ENCODE measurements at places on chromosomes 2 and 18.

GRCh38 chr2:97688062-97688827 is 18.7 kb downstream of the C2orf92 start:
- DNase-seq, result no peak

DNA sequence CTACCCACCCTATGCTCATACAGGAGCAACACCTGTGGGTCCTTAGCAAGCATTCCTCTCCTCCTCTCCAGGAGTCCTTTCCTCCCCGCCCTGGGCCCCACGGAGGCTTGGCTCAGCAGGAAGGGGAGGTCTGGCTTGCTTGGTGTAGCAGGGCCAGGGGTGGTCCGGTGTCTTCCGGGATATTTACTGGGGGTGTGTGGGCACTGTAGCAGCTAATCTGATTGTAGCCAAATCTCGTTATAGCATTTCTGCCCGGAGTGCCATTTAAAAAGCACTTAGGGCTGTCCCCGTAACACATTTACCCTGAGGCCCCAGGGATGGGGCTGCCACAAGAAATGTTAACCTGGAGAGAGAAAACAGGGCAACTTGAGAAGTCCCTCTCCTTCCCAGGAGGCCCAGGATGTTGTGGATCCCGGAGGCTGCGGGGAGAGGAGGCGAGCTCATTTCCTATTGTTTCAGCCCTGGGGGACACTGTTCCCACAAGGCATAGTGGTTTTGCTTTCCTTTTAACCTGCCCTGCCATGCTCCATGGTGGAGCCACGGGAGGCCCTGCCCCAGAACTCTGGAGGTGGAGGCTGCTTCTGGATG is 134.5 kb downstream of the CLIP4 start:
- DNase-seq, result no peak

DNA sequence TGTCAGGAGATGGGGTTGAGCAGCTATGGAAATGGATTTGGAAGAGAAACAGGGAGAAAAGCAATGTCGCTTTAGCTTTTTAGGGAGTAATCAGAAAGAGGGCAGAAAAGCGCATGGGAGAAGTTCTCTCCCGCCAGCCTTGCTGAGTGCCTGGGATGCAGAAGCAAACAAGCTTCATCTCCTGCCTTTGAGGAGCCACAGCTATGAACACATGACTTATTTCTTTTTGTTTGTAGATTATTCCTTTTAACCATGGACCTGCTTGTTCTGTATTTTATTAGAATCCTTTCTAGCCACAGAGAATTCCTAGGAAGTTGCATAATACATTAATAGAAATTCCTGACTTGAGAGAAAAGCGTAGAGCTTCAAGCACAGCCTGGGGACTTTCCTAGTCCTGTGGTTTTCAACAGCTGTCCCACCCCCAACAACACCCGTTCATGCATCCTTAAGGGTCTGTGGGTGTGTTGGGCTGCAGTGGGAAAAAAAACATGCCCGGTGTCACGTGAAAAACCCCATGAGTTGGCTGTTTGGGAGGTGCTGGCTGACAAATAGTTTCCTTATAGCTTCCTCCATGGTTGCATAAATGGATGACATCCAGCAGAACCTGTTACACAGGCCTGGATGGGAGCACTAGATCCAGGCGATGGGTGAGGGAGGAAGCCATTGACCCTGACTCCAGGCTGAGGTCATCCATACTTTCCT is 14.9 kb downstream of the SLC9A4 start:
- DNase-seq, result no peak

GRCh38 chr2:239227661-239228371 is 173.0 kb downstream of the HDAC4 start:
- DNase-seq, result no peak

- no peak for DNase-seq
Measured at GRCh38 chr18:74219056-74219455, 70.7 kb downstream of the TIMM21 start.

DNA sequence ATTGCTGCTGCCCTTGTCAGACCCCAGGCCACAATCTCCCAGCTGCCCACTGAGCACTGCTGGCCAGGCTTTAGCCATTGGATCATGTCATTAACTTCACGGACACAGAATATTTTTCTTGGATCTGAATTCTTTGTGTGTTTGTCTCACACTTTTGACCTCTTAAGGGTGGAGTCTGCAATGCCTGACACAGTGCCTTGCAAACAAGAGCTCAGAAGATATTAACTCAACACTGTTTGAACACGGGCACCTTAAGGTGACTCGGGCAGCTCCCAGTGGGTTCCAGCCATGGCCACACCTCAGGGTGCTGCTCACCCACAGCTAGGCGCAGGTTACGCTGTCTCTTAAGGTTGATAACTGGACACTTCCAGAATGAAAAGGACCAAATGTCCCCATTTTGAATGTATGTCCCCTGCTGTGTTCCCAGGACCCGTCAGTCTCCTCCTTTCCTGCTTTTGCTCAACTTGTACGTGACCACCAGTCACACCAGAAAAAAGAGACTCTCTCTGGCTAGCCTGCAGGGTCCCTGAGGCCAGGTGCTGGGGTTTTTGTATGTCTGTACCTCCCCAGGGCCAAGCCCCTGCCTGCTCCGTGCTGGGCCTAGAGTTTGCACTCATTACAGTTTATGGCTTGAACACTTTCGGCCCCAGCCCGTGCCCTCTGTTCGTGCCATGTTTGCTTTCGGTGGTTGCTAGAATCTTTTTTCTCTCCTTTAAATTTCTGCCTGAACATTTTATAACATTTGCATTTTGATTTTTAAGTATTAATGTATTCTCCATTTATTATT is 33.4 kb upstream of the TMEM131 start:
- no peak for DNase-seq

GRCh38 chr18:69088973-69089372 is 291.1 kb downstream of the CCDC102B start:
- DNase-seq, result no peak

GRCh38 chr2:27765621-27766286 is 5.8 kb upstream of the MRPL33 start:
- DNase-seq, result peak; percentile 57

DNA sequence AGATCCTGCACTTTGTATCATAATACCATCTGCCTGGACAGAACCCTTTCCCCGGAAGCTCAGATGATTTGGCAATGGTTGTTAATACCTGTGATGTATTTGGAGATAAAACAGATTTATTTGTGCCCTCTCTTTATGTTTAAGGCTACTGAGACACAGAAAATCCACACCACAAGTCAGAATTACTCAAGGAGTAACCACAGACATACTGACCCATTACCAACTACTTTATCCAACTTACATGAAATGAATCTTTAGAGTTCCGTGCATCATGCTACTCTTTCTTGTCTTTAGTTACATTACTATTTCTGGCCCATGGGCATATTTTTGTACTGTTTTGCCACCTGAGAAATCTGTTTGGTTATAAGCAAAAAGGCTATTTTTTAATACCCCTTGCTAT is 384.0 kb downstream of the STK39 start:
- no peak for DNase-seq

DNA sequence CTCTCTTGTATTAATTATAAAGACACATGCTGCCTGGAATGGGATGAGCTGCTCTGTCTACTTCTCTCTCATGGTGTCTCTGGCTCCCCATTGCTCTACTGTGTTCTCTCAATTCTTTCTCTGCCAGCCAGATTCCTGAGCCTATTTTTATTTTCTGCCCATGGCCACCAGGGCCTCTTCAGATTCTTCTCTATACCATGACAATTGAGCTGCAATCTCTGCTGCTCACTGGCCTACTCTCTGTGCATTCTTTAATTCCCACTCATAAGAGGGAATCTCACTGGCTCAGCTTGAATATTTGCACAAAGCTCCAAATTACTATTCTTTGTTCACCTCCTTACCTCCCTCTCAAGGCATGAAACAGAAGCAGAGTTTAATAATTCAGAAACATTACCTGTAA is 161.4 kb upstream of the GULP1 start:
- DNase-seq, result no peak

DNA sequence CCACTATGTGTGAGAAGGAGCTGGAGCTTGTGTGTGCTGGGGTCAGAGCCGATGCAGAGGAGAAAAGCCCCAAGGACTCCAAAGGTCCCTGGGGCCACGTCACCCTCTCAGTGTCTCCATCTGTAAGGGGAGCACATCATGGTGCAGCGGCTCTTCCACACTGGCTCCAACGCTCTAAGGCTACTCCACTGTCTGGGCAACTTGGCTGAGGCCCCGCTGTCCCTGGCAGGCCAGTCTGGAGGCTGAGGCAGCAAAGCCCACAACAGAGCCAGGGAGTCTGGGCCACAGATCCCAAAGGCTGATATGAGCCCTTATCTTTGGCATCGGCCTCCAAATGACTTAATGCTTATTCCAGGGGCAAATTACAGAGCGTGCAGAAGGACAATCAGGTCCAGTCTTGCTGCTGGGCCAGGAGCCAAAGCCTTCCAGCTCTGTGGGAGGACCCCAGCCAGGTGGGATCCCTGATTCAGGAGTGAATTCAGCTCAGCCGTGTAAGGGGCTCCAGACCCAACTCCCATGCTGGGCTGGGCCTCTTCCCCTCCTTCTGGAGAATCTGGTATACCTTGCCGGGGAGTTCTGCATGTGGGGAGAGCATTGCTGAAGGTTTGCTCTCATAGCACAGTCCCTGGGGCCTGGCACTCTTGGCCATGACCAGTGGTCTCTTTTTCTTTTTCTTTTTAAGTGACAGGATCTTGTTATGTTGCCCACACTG is 1.8 kb upstream of the DUSP2 start:
- no peak for DNase-seq

- no peak for DNase-seq
Measured at GRCh38 chr2:172101821-172102390, 794 bp downstream of the DLX2 start.

- DNase-seq, result no peak
Measured at GRCh38 chr2:21916934-21917522, 793.3 kb downstream of the TDRD15 start.

DNA sequence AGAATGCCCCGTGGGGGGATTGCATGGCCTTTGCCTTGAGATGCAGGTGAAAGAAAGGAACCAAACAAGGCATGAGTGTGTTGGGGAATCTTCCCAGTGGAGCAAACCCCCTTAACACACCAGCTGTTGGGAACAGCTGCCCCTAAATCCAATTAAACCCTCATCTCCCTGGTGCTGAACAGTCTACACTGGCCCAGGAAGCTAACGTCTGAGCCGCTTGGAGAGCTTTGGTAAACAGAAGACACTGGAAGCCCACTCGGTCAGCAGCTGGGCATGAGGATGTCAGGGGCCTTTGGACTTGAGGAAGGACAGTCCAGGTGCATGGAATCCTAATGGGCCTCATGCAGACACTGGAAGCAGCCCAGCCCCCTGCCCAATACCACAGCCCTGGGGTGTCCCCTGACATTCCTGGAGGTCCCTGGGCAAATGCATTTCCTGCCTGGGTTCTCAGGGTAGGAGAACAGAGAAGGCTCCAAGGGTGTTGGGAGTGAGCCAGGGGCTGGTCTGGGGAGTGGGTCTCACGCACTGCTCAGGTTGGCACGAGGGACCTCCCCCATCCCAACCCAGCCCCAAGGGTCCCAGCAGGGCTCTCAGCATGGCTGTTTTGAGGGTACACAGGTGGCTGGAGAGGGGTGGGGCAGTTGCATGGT is 37.7 kb downstream of the GBX2 start:
- DNase-seq, result no peak

DNA sequence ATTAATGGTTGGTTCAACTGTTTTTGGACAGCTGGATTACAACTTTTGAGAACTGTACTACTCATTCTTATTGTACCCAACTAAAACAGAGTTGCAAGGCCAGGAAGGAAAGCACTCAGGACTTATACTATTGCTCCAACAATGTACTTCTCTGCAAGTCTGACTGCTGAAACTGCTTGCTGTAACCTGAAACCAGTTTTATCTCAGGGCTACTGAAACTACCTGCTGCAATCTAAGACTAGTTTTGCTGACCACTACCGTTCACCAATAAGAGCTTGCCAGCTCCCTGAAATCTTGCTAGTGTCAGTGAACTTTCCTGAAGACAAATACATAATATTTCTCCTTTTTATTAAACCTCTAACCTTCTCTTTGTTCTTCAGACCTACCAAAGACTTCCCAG is 157.3 kb downstream of the CDCA7 start:
- DNase-seq, result no peak

DNA sequence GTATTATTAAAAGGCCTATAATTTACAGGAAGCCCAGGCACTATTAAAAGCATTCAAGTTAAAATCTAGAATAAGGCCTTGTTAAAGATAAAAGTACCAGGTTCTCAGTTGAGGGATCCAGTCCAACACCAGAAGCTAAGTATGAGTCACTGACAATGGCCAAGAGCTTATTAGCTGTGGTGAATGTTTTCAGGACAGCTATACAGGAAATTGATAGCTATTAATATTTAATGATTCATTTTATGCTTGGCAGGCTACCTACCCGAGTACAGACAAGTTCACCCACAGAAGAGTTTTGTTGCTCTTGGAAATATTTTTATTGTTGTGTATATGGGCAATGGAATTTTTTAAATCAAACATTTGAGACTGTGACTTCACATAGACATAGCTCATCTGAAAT is 729.6 kb upstream of the ZNF804A start:
- DNase-seq, result no peak

DNA sequence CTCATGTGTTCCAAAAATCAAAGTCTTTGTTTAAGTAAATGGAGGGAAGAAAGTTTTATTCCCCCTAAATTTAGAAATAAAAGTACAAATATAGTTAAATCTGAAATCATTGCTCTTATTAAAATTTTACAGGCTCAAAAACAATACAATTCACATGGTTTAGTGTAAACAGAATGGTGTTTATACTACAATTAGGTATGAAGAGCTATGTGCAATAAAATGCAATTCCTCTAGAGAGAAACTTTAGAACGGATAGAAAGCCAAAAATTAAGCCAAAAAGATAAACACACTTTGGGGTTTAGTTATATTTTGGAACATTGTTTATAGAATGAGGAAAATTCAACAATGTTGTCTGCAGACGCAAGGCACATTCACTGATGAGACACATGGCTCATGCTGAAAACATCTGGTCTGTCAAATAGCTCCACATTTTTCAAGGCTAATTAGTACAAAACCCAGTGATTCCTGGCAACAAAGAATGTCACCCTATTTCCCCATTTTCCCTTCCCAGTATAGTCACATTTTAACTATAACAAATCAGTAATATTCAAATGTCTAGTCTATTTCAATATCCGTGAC is 103.3 kb downstream of the EXOC6B start:
- no peak for DNase-seq

Data from activated CD4-positive, alpha-beta T cell treated with anti-CD3 and anti-CD28 coated beads, Interleukin-2, amount 50 U/mL, for 4 hours (primary cell).